ENCODE measurements at places on chromosomes 1 and 21. TPM values are rescaled to one million over a fixed set of nuclear protein-coding genes. Genes with fewer than 3 reads are reported as not detected.
A peak's percentile ranks its signal among the peaks of the same experiment; 100 is the strongest.

Gene ZBED6
- 12.3 TPM for total RNA-seq

Gene FCER1G
- 21.5 TPM for total RNA-seq

Gene LHX8
- not detected for total RNA-seq

Gene PI4KB
- 41.0 TPM for total RNA-seq

Gene MCOLN3
- 1.7 TPM for total RNA-seq

Gene MAP3K21
- 0.22 TPM for total RNA-seq

Gene TAS1R1
- total RNA-seq: not detected

Gene TNNI3K
- total RNA-seq: 84.6 TPM

Gene CRYZL1
- total RNA-seq: 24.7 TPM

Gene ASTN1
- total RNA-seq: 0.32 TPM

Gene MFSD2A
- 0.22 TPM for total RNA-seq

Gene ZNF697
- 9.2 TPM for total RNA-seq

GRCh38 chr1:24127801-24128363 lies 15.1 kb downstream of the IL22RA1 start:
- DNase-seq: no peak

DNA sequence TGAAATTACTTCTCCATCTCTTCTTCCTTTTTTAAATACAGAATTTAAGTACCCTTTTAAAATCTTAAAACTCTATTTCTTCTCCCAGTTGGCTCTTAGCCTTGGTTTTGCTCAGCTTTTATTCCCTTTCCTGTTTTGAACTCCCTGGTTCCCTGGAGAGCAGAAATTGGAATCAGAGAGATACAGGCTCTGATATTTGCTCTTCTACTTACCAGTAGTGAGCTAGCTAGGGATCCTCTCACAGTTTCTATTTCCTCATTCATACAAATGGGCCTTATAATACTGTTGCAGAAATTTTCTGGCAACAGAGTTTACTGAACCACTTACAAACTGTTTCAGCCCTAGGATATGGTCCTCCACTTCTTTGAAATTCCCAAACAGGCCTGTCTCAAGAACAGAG lies 606.3 kb downstream of the NUF2 start:
- no peak for DNase-seq

DNA sequence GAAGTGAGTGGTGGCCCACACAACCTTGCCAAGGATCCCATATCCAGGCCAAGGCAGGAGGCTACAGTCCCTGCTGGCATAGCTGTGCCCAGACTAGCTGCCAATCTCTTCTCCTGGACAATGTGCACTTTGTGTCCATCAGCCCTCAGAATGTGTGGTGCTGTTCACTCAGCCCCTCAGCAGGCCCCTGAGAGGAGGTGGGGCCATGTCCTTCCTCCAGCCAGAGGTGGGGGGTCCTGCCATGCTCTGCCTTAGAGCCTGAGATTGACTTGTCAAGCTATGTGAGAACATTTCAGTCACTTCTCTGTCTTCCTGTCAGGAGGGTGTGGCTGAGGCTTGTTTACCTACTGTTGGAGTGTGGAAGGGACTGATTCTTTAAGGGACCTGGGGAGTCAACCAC lies 1.4 kb downstream of the NCF2 start:
- DNase-seq: no peak

DNA sequence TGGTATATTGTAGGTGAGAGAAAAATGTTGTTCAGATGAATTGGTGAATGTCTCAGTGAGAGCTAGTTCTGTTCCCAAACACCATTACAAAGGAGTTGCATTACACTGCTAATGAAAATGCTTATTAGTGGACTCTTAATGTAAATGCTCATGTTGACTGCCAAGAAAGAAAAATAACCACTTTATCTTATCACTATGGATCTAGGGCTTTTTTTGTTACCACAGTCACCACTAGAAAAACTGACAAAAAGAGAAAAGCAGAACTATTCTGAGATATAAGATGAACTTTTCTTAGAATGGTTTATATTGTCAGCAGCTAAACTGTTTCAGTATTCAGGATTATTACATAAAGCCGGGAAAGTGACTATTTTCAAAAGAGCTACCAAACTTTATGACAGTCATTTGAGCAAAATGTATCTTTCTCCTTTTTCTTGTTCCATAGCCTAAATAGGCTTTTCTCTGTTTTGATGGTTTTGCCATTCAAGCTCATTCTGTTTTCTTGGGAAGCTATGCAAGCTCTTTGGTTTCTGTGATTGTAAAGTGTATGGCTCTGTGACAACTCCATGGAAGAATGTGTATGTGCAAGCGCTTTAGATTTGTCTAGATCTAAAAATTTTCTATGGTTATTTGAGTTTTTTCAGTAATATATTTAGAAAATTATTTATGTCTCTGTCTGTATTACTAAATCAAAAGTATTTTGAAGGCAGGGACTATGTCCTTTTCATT lies 64.2 kb upstream of the DPH5 start:
- no peak for DNase-seq

DNA sequence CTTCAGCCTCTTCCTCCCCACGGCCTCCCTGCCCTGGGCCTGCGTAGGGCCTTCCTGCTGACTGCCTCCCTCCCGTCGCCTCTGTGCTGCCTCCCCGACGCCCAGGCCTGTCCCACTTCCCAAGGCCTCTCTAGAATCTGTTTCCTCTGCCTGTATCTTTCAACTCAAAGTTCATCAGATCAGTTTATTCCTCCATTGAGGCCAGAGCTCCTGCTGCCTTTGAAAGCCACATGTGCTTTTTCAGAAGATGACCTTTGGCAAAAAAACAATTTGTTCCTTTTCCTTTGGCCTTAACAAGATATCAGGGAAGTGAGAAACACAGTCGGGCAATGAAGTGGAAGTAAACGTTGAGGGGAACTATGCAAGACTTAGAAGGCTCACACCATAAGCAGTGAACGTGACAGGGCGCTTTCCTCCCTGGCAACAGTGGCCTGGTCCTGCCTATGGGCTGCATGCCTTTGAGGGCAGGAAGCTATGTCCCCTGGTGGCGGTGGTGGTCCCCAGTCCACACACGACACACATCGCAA lies 85.9 kb downstream of the PSMG1 start:
- DNase-seq: peak; percentile 66

DNA sequence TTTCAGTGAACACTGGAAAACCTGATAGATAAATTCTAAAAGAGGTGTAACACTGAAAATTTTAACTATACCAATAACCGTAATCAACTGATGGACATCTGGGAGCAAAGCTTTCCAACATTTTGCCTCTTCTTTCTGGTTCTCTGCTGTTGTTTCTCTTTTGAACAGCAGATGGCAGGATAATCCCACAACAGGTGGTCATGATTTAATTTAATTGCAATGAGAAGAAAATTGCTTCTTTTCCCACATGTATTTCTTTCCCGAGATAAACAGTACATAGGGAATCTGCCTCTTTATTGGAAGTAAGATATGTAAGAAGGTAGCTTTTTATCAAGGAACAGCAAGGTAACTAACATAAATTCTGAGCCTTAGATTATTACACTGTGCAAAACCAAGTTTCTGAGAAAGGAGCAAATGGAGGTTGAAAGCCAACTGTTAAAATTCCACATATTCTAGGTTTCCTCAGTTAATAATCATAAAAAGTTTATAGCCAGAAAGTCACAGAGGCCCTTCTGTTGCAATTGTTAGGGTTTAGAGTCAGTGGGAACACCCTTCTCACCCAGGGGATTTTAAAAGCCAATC lies 72.9 kb downstream of the RPS6KA1 start:
- no peak for DNase-seq

- no peak for DNase-seq
These were observed 492.3 kb upstream of the PRMT6 start for GRCh38 chr1:106564192-106564591.

- no peak for DNase-seq
These were observed 552 bp downstream of the GPATCH4 start for GRCh38 chr1:156600733-156601121.

- no peak for DNase-seq
These were observed 2.9 kb upstream of the DIP2A start for GRCh38 chr21:46455575-46456385.

DNA sequence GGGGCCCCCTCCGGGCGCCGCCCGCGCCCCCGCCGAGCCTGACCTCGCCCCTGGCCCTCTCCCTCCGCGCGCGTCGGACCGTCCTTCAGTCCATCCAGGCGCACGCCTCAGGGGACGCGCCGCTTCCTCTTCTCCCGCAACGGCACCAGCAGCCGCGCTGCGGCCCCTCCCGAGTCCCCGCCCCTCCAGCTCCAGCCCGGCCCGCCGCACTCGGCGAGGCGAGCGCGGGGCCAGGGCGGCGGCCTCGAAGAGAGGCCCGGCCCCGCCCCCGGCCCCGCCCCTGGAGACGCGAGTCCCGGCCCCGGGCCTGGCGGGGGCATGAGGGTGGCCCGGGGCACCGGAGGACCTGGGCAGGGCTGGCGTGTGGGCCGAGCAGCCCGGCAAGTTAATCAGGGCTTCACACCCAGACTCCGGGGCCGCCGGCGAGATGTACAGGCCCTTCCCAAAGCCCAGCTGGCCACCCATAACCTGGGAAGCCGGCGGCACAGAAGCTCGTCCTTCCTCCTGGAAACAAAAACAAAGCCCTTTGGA lies at the start of gene IGSF3:
IGSF3 (minus strand) TSS at position 159 of the 531 bp plus-strand sequence. CDS start 1,407 bp downstream, outside the sequence.
- DNase-seq: peak; percentile 89

DNA sequence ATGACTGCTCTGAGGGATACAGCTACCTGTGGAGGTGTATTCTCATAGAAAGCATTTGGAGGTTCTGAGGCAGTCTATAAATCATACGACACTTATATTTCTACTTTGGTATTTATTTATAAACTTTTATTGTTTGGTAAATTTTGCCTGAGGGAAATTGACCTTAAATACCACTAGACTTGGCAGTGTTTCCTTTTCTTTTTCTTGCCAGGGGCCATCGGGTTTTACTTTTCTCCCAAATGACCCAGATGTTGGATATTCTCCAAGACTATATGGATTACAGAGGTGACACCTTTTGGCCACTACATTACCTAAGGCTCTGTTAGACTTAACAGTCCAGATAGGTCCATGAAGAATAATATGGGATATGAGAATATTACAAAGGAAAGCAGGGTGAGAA lies 28.2 kb downstream of the CHD1L start:
- no peak for DNase-seq

DNA sequence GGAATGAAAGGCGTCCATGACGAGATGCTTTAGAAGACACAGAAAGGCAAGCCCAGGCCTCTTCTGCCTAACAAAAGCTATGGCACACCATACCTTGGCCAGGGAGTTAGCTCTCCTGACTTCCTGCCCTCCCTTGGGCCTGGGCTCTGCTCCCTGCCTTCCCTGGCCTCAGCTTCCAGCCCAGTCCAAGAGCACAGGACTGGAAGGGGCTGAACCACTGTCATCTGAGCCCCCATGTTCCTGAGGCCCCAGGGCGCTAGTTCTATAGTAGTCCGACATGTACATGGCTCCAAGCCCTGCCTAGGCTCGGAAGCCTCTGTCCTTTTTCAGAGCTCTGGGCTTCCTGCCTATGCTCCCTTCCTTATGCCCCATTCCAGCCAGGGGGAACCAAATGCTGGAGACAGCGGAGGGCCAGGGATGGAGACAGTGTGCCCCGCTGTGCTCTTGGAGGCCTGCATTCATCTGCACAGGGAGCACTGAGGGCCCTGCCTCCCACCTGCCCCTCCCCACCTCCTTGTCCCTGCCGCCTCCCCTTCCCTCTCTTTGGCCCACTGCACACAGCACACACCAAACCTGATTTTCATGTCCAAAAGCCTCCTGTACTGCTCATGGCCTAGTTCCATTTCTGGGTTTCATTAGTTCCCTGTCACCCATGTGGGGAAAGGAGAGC lies 240.1 kb downstream of the RHOU start:
- DNase-seq: no peak

GRCh38 chr1:94622757-94623156 lies 81.2 kb upstream of the F3 start:
- no peak for DNase-seq

GRCh38 chr1:30911059-30911954 lies 2.7 kb upstream of the SDC3 start:
- peak; percentile 93 for DNase-seq

GRCh38 chr21:33667636-33668035 lies 25.3 kb downstream of the ITSN1 start:
- no peak for DNase-seq

- DNase-seq: no peak
These were observed 52.5 kb upstream of the ZNF648 start for GRCh38 chr1:182113879-182114626.

GRCh38 chr1:70140343-70140742 lies 65.0 kb downstream of the LRRC40 start:
- DNase-seq: no peak

- DNase-seq: no peak
These were observed 31.0 kb downstream of the ATP5PO start for GRCh38 chr21:33884376-33885171.

DNA sequence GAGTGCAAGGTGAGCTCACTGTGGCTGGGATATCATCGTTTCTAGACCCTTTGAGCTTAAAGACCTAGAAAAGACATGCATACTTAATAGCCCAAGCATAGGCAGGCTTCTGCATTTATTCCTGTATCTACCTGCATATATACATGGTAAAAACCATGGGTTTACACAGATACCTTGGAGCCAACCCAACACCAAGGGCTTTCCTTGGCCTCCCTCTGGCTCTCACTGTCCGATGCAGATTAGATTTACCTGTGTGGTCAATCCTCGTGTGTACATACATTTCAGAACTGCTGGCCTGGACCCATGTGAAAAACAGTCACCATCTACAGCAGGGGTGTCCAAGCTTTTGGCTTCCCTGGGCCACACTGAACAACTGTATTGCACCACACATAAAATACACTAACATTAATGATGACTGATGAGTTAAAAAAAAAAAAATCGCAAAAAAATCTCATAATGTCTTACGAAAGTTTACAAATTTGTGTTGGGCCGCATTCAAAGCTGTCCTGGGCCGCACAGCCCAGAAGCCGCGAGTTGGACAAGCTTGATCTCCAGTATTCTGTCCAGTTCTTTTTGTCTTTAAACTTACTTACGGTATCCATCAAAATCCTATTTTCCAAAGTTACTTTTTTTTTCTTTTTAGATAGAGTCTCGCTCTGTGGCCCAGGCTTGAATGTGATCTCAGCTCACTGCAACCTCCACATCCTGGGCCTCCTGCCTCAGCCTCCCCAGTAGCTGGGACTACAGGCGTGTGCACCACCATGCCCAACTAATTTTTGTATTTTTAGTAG lies 43.5 kb downstream of the WDR4 start:
- DNase-seq: no peak

DNA sequence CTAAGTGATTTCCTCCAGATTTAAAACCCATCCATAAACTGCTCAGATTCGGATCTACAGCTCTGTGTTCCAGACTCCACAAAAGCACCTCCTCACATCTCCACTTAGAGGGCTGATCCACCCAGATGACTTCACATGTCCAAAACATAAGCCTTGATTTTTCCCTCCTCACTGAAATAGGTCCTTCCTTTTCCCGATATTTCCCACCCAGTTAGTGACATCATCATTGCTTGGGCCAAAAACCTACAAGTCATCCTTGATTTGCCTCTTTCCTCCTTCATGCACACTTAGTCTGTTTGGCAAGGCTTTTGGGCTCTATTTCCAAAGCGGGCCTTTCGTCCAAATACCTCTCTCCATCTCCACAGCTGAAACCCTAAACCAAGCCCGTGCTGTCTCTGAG lies 32.3 kb downstream of the CCDC185 start:
- DNase-seq: no peak

- DNase-seq: no peak
These were observed 95.6 kb upstream of the GPR52 start for GRCh38 chr1:174352117-174352516.

GRCh38 chr21:43364851-43365424 lies 62.0 kb downstream of the SIK1 start:
- DNase-seq: no peak

GRCh38 chr1:12153181-12153785 lies 13.5 kb upstream of the TNFRSF1B start:
- peak; percentile 80 for DNase-seq

Data from Right ventricle myocardium superior (tissue), 1 donor.